ENCODE measurements at places on chromosomes 1 and 21.

DNA sequence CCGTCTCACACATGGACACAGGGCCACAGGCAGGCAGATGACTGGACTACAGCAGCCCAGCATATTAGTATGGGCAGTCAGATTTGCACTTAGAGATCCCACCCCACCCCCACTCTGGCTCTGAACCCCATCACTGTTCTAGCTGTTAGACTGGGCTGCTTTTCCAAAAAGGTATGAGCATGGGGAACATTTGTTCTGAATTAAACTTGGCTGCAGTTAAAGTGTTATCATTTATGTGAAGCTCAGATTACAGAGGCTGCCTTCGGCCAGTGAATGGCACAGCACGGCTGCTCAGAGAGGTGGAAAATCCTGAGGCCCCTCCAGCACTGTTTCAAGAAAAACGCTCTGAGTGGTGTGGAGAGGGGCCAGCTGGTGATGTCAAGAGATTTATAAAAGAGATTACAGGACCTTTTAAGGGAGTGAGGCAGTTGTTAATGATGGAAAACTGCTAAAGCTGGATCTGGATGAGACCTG lies 6.9 kb upstream of the NOS1AP start:
- no peak for DNase-seq

DNA sequence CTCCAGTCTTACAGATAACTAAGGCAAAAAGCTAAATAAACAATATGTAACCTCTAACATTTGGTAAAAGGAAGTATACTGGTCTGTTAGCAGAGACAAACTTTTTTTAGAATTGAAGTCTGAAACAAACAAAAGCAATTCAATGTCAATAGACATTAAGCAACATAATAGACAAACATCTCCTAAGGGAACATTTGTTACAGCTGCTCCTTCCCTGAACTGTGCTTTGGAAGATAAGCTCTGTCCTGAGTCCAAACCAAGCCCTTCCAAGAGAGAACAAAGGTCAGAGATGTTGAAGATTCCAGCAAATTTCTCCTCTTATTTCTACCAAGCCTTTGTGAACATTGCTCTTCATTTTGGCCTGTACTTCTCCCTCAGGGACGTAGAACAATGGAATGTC lies 25.3 kb downstream of the FMO2 start:
- no peak for DNase-seq

DNA sequence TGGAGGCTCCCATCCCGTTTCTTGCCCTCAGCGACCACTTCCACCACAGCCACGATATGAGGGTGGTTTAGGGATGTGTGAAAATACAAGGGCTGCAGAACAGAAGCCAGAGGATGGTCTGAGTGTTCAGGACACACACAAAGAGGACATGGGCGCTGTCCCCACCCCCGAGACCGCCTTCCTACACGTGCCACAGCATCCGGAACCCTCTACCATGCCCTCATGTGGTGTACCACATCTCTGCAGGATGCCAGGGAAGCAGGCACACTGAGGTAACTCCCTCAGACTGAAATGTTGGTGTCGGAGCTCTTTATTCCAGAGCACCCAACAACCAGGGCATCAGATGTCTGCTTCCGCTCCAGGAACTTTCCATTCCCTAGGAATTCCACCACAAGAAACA lies 23.1 kb downstream of the NPHP4 start:
- no peak for DNase-seq

DNA sequence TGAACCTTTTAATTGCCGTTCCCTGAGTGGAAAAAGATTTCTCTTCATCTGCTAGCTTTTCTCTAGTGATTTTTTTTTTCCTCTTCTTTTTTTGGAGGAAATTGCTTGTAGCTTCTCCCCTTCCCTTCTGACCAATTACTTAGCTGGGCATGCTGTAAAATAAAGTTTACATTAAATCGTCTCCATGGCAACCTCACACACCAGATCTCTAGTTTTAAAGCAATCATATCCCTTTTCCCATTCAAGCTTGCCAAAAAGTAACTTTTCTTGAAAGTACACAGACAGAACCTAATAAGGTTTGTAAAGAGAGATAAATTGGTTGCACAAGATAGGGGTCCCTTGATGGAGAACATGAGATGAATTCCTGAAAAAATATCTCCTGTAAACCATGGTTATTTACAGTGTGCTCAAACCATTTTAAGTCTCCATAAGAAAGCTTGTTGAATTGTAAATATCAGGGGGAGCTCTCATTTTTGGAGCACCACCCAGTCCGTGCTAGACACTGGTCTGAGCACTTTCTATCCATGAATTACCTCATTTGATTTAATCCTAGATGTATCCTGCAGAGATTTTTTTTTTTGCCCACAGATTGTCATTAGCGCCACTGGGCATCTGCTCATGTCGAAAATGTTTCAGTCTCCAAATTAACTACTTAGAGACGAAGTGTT lies 32.6 kb upstream of the HTR1D start:
- DNase-seq: no peak

- DNase-seq: no peak
Observed at GRCh38 chr1:155009221-155009711, 6.7 kb downstream of the ZBTB7B start.

DNA sequence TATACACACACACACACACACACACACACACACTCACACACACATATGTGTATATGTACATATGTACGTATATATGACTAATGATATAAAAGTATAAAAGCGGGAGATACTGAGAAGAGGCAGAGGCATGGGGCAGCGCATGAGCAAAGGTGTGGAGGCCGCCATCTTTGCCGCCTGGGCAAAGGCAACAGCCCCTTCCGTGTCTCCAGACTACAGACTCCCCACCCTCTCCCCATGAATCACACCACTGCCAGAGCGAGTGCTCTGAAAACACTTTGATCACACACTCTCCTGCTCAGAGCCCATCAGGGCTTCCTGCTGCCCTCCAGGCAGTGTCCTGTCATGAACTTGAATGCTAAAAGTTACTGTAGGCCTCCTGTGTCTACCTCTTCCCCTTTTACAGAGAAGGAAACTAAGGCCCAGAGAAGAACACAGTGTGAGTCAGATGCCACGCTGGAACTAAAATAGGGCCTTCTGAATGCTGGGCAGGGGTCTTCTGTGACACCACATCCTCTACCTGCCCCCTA lies 54.7 kb upstream of the SSBP3 start:
- DNase-seq: no peak

DNA sequence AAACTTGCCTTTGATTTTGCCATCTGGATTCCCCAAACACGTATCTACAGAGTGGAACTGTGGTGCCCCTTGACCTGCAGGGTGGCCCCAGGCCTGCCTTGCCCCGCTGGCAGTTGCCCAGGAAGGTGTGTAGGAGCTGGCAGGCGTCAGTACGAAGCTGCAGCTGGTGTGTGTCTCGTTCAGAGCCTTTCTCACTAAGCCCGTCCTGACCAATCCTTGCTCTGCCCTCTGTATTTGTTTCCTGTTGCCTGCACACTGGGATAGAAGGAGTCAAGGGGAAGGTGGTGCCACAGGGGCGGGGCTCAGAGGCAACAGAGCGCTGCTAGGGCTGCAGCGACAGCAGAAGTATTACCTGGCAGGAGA lies 5.2 kb upstream of the VSIG8 start:
- DNase-seq: no peak

DNA sequence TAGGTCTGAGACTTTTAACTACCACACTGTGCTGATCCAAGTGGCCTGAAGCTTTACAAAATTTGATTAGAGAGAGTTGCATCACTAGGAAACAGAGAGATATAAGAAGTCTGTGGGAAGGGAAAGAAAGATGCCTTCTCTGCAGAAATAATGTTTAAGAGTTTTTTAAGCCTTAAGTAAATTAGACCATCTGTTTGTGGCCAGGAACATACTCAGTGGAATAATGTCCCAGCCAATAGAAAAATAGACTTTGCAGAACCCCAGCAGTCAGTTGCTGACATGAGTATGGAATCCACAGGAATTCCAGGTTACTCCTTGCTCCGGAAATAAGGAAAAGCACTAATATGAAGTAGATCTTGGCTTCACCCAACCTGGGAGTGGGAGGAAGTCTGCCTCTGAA lies 144.8 kb downstream of the ST6GALNAC5 start:
- no peak for DNase-seq

- DNase-seq: no peak
Observed at GRCh38 chr21:46148106-46148505, 7.3 kb downstream of the FTCD start.

GRCh38 chr1:174036798-174037197 lies 14.6 kb upstream of the RC3H1 start:
- no peak for DNase-seq

GRCh38 chr1:66312271-66312990 lies 221.5 kb upstream of the SGIP1 start:
- no peak for DNase-seq

DNA sequence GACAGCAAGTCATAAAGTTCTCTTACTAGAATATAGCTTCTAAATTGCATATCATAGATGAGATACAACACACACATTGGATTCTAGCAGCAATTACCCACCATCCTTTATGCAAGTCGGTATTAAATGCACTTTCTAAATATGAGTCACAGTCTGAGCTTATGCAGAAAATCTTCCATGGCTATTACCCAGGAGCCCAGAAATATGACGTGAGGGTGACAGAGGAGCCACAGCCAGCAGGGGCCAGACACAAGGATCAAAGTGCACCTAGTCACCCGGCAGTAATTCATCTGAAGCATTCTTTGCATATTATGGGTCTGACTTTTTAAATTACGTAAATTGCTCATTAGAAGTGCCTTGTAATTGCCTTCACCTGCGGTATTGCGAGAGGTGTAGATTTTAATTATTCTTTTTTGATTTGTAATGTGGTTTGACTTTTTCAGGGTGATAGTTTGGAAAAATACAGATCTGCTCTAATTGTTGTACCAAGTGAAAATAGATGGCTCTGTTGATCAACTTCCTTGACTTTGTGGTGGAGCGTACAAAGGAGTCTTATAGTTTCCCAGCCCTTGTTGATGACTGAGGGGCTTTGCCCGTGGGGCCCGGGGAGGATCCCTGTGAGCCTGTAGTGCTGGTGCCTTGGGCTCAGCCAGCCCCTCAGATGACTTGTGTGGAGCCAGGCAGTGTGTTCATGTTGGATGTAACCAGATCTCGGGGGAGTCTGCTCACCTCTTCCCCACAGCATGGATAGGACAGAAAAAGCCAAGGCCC lies 470.0 kb upstream of the VAMP3 start:
- no peak for DNase-seq

DNA sequence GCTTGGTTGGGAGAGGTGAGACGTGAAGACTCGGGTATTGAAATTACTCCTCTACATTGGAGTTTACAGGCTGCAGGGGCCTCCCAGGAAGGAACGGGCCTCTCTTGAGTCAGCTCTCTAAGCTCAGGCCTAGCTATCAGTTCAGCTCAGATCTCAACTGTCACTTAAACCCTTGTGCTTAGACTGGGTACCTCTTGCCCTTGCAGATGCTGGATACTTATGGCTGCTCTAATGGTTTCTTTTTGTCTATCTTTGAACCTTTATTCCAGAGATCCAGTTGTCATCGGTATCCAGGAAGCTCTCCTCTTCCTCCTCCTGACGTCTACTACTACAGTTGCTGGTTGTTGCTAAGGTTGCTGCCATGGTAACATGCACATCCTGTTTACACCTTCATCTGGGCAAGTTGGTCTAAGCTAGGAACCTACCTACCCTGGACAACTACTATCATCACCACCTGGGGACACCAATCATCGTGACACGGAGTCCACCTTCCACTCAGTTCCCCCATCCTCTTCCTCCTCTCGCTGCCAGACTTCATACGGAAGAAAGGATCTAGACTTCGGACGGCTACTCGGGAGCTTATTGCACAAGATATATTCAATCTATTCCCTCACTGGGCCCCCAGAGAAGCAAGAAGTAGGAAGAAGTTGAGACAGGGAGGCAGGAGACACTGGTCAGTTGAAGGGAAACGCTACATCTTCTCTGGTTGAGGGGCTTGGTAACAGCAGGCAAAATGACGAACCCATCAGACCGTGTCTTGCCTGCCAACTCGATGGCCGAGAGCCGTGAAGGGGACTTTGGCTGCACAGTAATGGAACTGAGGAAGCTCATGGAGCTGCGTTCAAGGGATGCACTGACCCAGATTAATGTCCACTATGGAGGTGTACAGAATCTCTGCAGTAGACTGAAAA lies 56.1 kb downstream of the ATP2B4 start:
- peak; percentile 50 for DNase-seq

DNA sequence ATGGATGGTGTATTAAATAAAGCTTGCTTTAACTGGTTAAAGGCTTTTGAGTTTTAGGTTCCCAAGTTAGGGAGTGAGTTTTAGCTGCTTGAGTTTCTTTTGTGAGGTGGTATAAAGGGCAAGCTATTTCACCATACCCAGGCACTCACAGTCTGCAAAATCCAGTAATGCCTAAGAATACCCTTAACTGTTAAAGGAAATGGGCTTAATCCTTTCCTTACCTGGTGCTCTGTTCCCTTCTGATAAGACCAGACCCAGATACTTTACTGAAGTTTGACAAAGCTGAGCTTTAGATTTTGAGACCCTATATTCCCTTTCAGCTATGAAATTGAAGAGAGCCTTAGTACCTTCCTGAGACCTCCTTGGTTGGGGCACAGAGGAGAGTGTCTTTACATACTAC lies 30.3 kb downstream of the MSTO1 start:
- DNase-seq: no peak

- DNase-seq: no peak
Observed at GRCh38 chr21:32994305-32994704, 31.4 kb upstream of the OLIG2 start.

GRCh38 chr1:22958556-22958955 lies 14.1 kb downstream of the LACTBL1 start:
- DNase-seq: no peak

DNA sequence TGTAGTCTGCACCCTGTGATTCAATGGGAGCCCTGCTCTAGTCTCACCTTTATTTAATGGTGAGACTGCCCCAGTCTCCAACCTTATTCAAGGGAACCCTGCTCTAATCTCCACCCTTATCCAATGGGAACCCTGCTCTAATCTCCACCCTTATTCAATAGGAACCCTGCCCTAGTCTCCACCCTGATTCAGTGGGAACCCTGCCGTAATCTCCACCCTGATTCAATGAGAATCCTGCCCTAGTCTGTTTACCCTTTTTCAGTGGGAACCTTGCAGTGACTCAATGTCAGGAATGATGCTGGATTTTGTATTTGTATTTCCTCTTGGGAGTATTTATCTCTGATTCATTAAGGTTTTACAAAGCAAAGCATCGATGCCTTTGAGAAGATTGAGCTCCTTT lies 39.5 kb downstream of the TRPM2 start:
- DNase-seq: no peak

DNA sequence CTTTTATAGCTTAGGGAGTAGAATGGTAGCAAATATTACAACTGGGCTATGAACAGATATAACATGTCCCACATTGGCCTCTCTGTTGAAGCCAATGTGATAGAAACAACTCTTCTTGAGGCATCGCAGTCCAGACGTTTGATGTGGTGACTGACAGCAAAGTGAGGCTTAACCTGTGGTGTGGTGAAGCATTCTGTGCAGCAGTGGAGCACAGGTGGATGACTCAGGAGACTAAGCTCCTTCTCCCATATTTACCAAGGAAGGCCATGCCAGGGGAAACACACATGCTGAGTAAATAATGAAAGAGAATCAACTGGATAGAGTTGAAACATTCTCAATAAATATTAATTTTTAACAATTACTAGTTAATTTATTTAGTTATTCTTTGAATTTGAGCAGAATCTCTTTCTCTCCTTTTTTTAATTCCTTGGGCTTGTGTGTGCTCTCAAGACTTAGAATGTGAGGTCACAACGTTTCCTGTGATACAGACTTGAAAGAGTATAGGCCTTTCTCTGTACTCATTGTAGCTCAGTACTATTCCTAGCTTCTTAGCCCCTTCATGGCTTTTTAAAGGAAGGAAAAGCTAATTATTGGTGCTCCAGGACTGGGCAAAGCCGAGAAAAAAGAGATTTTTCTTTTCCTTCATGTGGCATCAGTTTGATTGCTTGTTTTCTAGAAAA lies 17.6 kb downstream of the CRB1 start:
- no peak for DNase-seq

All from T-helper 9 cell (primary cell).